ENCODE measurements at places on chromosomes 1 and 21.

GRCh38 chr1:204285436-204286305 lies 71.9 kb upstream of the GOLT1A start:
- H3K4me3 ChIP-seq: no peak overlapping the region
- H3K4me1 ChIP-seq: peaks cover 23% of the 10 kb centered on the region
- H3K36me3 ChIP-seq: no peaks in the 10 kb centered on the region
- no peak overlapping the region for H3K27ac ChIP-seq
- DNase-seq: no peak
- no peaks in the 10 kb centered on the region for H3K27me3 ChIP-seq

- no peaks in the 10 kb centered on the region for H3K36me3 ChIP-seq
- no peak overlapping the region for H3K27ac ChIP-seq
- peaks cover 32% of the 10 kb centered on the region for H3K4me1 ChIP-seq
- H3K27me3 ChIP-seq: no peaks in the 10 kb centered on the region
Measured at GRCh38 chr1:212037900-212038299, 2.4 kb downstream of the DTL start.

DNA sequence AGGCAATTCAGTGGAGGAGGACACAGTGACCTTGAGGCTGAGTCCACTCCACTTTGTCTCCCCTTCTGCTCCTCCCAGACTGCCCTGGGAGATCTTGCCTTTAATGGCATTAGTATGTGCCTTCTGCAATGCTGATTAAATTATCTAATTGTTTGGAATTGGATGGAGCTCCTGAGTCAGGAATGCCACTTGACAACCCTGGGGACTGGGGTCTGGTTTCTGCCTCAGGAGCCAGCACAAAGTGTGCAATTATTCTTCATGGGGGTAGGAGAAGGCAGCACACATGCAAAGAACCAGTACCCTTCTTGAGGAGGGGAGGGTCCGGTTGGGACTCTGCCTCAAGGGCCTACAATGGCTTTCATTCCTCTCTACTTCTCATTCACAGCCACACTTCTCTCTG lies 11.9 kb upstream of the PLXNA2 start:
- H3K27me3 ChIP-seq: peaks cover 61% of the 10 kb centered on the region
- no peak for DNase-seq
- H3K4me3 ChIP-seq: no peak overlapping the region

DNA sequence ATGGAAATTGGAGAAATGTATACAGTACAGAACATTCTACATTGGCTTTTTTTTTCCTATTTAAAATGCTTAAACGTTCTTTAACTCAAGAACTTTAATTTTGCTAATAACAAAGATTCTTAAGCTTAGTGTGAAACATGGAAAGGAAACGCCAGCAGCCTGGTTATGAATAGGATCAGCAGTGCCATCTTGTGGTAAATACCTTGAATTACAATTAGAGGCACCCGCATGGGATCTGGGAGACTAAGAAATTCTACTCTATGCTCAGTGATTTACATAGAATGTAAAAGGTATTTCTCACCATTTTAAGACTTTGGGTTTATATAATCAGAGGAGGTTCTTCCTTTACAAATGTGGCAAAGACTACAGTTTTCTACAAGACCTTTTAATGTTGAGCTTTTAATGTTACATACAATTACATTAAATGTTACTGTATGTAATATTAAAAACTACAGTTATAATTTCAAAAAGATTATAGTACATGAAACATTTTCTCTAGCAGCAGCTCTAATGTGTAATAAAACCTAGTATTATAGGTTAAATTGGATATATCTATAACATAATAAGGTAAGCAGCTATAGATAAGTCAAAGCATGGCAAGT lies 32.1 kb upstream of the APOBEC4 start:
- H3K36me3 ChIP-seq: no peaks in the 10 kb centered on the region
- no peaks in the 10 kb centered on the region for H3K4me1 ChIP-seq
- no peak overlapping the region for H3K4me3 ChIP-seq
- DNase-seq: peak; percentile 81
- no peaks in the 10 kb centered on the region for H3K27me3 ChIP-seq

DNA sequence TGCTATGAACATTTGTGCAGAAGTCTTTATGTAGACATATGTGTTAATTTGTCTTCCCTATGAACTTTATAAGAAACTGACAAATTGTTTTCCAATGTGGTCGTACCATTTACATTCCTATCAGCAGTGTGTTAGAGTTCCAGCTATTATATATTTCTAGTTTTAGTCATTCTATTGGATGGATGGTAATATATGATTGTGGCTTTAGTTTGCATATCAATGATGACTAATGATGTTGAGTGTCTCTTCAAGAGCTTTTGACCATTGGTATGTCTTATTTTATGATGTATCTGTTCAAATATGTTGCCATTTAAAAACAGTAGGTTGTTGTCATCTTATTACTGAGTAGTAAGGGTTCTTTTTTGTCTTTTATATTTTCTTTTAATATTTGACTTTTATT lies 16.2 kb upstream of the ZNF326 start:
- peaks cover 29% of the 10 kb centered on the region for H3K4me1 ChIP-seq
- no peak overlapping the region for H3K27ac ChIP-seq
- DNase-seq: peak; percentile 53

- no peaks in the 10 kb centered on the region for H3K27me3 ChIP-seq
- peak overlapping the region; percentile 86 for H3K27ac ChIP-seq
- H3K4me1 ChIP-seq: peaks cover 41% of the 10 kb centered on the region
- peak; percentile 59 for DNase-seq
- peak overlapping the region; percentile 58 for H3K4me3 ChIP-seq
- H3K36me3 ChIP-seq: peaks cover 8% of the 10 kb centered on the region
Measured at GRCh38 chr1:115240297-115240696, 97.8 kb downstream of the NGF start.

GRCh38 chr1:64745181-64745985 lies 508 bp downstream of the RAVER2 start:
- no peaks in the 10 kb centered on the region for H3K27me3 ChIP-seq
- 0 out of 2 replicates have a peak, but pooled peaks cover 4% of the 10 kb centered on the region for H3K4me1 ChIP-seq
- DNase-seq: peak; percentile 60
- no peaks in the 10 kb centered on the region for H3K36me3 ChIP-seq
- H3K4me3 ChIP-seq: peak overlapping the region; percentile 78

DNA sequence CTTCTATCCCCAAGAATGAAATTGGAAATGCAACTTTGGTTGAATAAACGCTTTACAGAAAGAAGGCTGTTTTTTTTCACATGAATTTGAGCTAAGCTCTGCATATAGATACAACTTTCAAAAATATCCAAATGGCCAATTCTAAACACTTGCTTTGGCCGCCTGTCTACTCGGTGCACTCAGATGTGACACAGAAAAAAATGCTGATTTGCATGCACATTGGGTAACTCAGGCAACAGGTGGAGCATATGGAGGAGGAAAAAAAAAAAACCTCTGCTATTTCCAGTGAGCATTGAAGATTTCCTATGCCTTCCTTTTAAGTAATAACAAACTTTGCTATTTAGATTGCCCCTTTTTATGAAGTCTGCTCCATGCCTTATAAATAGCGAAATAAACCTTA lies 262.5 kb downstream of the GRIK1 start:
- H3K27ac ChIP-seq: no peak overlapping the region
- H3K36me3 ChIP-seq: no peaks in the 10 kb centered on the region
- H3K4me1 ChIP-seq: 0 out of 2 replicates have a peak, but pooled peaks cover 3% of the 10 kb centered on the region
- H3K27me3 ChIP-seq: peaks cover 12% of the 10 kb centered on the region

DNA sequence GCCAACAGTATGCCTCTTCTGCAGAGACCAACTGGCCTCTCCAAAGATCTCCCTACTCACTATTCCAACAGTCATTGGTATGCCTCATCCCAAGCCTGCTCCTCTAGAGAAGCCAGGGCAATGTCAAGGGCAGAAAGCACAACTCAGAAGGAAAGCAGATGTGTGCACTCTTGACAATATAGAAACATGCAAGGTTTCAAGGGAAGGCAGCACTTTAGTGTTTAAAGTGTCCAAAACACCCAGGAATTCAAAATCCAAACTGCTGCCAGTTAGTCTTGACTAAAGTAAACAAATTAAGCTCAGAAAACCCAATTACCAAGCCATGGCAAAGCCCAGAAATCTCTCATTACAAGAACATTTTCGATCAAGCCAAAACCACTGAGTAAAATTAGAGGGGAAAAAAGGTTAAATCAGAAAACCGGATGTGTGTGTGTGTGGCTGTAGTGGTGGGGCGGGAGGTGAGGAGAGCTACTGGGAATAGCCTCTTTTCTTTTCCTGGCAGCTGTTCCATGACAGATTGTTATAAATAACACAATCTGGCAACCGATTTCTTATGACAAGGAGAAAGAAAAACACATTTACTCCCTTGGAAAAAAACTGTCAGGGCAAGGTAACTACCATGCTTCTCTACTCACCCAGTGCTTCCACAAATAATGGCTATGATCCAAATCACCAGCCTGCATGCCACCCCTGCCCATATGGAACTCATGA lies 39.2 kb downstream of the EIF2B3 start:
- H3K4me1 ChIP-seq: peaks cover 10% of the 10 kb centered on the region
- H3K27me3 ChIP-seq: no peaks in the 10 kb centered on the region
- H3K27ac ChIP-seq: peak overlapping the region; percentile 54
- DNase-seq: peak; percentile 63
- H3K4me3 ChIP-seq: peak overlapping the region; percentile 27
- no peaks in the 10 kb centered on the region for H3K36me3 ChIP-seq

DNA sequence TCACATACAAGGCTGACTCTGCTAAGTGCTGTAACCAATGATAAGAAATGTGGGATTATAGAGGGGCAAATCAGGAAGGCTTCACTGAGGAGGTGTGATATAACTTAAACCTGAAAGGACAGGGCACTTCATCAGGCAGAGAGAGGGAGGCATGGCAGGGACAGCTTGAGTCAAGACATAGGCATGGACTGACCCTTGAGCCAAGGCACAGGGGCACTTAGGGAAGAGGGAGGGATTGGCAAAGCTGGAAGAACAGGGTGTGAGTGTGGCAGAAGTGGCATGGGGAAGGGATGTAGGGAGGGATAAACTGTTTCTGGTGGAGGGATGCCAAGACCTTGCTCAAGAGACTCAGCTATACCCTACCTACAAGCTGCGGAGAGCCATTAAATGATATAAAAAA lies 81.3 kb downstream of the PLXNA2 start:
- H3K4me1 ChIP-seq: peaks cover 52% of the 10 kb centered on the region
- no peak for DNase-seq
- no peaks in the 10 kb centered on the region for H3K27me3 ChIP-seq
- no peak overlapping the region for H3K4me3 ChIP-seq
- no peak overlapping the region for H3K27ac ChIP-seq
- no peaks in the 10 kb centered on the region for H3K36me3 ChIP-seq

DNA sequence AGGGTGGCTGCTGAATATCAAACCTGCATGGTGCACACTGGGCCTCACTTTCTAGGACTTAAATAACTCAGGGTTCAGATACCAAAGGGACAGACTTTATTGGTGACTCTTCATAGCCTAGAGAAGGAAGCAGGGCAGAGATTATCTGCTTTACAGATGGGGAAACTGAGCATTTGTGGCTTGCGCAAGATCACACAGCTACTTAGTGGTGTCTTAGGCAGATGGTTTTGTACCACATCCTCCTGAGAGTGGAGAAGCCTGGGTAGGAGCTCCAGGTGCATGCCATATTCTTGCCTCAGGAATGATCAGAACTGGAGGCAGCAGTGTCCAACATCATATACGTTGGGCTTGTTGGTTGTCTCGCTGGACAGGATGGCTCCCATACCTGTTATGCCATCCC lies 6.8 kb upstream of the DPH2 start:
- DNase-seq: no peak
- no peaks in the 10 kb centered on the region for H3K36me3 ChIP-seq
- no peak overlapping the region for H3K4me3 ChIP-seq

DNA sequence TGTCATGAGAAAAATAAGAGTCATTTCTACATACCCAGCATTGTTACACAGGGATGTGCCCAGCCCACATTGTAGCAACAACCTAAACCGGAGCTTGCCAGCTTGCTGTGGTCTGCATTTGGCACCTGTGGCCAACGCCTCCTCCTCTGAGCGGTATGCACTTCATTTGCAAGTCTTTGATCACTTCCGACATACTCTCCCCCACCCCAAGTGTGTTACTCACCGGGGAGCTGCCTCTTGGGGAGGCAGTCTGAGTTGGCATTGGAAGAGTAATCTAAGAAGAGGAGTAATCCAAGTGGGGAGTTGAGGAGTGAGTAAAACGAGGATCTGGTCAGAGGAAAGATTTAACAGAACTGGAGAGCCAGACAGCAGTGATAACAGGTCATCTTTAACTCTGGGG lies 3.8 kb downstream of the BCL9 start:
- peak; percentile 83 for DNase-seq
- H3K36me3 ChIP-seq: no peaks in the 10 kb centered on the region
- H3K4me1 ChIP-seq: peaks cover 16% of the 10 kb centered on the region
- no peaks in the 10 kb centered on the region for H3K27me3 ChIP-seq
- H3K27ac ChIP-seq: no peak overlapping the region
